ENCODE measurements at places on chromosomes 4 and X.

DNA sequence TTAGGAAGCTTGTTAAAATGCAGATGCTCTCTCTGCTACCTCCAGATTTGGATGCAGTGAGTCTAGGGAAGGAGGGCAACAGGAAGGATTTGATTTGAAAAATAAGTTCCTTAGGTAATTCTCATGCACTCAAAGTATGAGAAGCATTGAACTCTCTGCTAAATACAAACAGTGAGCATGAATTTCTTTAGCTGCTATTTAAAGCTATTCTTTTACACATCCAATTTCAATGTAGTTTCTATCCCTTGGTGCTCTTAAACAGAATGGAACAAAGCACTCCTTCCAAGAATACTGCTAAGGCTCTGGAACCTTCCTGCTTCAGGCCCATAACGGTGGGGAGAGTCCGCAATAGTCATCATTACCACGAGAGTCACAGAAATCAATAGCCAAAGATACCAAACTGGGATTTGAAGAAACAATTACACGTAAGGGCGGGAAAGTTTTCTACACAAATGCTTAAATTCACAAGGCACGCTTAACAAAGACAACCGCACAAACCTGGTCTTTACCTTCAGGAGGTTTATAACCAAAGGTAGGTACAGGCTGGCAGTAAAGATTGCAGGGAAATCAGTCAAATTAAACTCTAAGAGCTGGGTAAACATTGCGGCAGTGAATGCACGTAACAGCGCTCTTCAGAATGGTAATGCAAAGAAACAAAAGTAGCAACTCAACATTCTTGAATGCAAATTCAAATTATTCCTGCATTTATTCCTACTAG lies 123.2 kb upstream of the NAP1L5 start:
- DNase-seq: no peak

- no peak for DNase-seq
Measured at GRCh38 chr4:147837435-147837834, 105.5 kb downstream of the ARHGAP10 start.

DNA sequence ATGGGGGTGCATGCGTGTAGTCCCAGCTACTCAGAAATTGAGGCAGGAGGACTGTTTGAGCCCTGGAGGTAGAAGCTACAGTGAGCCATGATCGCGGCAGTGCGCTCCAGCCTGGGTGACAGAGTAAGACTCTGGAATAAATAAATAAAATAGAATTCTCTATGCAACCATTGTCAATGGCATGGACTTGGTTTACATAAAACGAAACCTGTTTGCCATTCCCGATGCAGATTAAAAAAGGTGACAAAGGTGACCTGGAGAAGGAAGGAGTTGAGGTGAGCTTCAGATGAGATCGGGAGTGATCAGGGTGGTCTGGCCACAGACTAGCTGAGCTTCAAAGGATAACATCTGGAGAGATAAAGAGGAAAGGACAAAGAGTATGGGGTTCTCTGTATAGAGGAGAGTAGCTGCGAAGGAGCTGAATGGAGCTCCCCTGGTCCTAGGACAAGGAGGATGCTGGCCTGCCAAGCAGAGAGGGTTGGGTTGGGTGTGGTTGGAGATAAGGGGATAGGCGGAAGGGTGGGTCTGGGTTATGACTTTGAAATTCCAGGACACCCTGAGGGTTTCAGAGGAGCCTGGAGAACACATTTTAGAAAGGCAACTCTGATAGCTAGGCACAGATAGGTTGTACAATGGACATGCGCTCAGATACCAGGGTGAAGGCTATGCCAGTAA lies 98.6 kb downstream of the RBM47 start:
- DNase-seq: no peak

GRCh38 chr4:115249808-115250207 lies 136.4 kb upstream of the NDST4 start:
- DNase-seq: no peak

DNA sequence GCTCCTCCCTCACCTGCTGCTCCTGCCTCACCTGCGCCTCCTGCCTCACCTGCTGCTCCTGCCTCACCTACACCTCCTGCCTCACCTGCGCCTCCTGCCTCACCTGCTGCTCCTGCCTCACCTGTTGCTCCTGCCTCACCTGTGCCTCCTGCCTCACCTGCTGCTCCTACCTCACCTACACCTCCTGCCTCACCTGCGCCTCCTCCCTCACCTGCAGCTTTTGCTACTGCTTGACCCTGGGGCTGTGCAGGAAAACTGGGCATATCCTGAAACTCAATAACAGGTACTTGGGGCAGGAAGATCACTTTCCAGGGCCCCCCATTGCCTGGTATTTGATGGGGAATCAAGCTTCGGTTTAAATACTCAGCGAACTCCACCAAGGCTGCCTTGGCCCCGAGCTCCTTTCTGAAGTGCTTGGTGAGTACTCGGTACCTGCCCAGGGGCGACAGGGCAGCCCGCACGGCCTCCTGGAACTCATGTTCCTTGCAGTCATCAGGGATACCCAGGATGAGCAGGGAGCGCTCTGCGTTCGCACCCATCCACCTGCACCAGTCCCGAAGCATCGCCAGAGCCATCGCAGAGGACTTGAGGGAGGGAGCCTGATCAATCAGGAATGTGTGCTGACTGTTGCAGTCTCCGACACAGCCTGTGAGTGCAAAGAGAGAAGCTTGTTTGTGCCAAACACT lies 2.7 kb downstream of the PNMA6E start:
- no peak for DNase-seq

GRCh38 chr4:185128272-185129119 lies 14.6 kb upstream of the SLC25A4 start:
- no peak for DNase-seq

DNA sequence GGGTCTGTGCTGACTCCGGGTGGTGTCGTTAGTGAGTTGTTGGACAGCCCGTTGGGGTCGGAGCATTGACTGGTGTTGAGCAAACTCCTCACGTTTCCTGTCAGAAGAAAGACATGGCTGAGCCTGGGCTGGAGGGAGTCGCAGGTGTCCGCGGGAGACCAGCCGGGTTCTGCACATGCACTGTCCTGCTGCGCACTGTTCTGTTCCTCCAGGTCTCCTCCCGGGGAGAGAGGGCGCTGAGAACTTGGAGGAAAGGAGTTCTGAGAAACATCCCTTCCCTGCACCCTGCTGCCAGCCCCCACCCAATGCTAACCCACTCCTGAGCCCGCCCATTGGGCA lies 1.1 kb downstream of the ZNF141 start:
- no peak for DNase-seq

GRCh38 chr4:111011458-111011857 lies 388.6 kb upstream of the PITX2 start:
- DNase-seq: no peak

DNA sequence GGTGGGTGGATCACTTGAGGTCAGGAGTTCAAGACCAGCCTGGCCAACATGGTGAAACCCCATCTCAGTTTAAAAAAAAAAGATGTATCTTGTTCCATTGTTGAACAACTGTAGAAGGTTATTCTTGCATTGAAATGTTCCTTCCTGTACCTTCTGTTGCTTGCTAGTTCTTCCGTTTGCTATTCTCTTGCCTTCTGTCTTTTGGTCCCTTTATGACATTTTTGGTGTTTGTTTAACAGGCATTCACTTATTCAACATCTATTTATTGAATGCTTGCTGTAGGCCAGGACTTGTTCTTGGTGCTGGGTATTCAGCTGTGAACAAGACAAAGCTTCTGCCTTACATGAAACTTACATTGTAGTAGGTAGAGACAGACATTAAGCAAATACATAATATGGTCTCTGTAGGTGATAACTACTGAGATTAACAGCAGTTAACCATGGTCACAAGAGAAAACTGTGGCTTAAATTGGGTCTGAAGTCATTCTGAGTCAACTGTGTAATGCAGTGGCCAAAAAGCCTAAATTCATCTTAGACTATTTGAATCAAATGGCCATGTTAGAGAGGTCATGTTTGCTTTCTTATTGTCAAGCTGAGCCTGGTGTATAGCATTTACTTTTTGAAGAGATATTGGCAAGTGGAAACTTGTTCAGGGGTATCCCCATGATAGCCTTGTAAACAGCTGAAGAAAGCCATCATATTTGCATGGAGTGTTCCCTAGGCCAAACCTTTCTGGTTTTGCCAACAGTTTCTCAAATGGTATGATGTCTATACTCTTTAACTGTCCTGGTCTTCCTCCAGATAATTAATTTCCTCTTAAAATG lies 35.6 kb downstream of the GAB1 start:
- DNase-seq: no peak

DNA sequence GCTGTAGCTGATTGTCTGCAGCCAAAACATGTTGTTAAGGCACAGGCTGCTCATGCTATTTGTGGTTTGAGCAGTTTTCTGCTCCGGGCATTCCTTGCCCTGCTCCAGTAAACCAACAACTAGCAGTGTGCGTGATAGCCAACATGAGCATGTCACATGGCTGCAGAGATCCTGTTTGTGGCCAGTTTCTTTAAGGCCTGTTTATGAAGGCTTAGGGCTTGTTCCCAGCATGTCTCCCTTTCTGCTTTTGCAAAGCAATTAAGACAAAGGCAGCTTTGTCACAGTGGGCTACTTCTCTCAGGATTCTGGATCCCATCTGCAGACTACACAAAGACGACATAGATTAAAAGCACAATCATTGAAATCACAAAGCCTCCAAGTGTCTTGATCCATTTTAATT lies 160.5 kb downstream of the ZNF518B start:
- no peak for DNase-seq

DNA sequence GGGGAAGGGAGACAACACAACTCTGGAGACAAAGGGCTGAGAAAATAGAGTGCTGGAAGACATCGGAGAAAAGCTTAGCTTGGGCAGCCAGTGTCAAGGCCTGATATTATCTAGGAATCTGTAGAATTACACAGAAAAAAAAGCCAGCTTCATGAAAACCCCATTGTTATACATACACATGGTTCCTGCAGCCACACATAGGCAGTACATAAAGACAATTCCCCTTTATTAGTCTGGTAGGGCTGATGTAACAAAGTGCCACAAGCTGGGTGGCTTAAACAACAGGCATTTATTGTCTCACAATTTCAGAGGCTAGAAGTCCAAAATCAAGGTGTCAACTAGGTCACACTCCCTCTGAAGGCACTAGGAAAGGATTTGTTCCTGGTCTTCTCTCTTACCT lies 503.5 kb downstream of the MID1IP1 start:
- no peak for DNase-seq

- peak; percentile 66 for DNase-seq
Measured at GRCh38 chr4:37603070-37603468, 83.1 kb downstream of the RELL1 start.

- DNase-seq: no peak
Measured at GRCh38 chr4:94843216-94843615, 85.5 kb downstream of the BMPR1B start.

DNA sequence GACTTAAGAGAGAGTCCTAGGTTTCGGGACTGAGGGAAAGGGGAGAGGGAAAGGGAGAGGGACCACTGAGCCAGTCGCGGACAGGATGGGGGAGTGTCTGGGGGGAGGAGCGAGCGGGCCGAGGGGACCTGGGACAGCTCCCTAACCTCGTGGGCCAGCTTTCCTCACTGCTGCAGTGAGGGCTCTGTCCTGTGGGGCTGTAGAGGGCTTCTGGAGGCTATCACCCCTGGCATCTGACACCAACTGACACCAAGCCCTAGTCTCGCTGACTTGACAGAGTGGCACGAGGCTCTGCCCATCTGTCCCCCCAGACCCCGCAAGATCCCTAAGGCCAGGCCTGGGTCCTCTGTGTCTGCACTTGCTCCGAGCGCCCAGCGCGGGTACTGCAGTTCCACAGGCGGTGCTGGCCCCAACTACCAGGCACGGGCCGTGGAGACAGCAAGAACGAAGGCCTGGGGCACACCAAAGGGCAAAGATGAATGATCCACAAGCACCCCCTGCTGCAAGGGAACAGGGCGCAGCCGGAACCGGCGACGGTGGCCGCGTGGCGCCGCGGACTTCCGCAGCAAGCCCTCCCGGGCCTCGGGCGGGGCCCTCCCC lies 465 bp downstream of the HAUS7 start:
- no peak for DNase-seq

GRCh38 chrX:13432414-13433297 lies 112.8 kb upstream of the ATXN3L start:
- no peak for DNase-seq

DNA sequence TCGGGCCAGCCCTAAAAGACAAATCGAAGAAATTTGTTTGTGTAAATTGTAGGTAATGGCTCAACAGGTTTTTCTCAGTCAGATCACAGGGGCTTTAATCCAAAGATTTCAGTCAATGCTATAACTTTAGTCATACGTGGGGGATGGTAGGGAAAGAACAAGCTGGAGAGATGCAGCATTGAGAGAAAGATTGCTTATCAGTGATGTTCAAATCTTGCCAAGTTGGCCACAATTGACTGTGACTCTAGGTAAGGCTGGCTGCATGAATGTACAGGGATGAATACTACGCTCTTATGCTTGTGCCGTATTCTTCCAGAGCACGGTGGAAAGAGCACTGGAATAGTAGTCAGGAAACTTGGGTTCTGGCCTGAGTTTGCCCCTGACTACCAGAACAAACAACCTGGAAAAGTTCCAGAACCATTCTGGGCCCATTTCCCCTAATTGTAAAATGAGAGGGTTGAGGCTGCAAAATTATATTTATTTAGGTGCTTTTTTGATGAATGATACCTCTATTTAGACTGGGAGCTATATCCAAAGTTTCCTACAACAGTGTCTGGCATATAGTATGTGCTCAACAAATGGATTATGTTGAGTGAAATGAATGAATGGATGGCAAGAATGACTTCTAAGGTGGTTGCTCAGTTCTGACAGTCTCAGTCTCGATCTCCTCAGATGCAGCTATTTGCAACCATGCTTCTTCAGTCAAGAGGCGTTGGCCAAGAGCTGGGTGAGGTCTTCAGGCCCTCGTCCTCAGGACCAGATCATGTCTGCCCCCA lies 44.4 kb downstream of the TSC22D3 start:
- no peak for DNase-seq

- no peak for DNase-seq
Measured at GRCh38 chr4:119684463-119684862, 55.9 kb upstream of the PDE5A start.

DNA sequence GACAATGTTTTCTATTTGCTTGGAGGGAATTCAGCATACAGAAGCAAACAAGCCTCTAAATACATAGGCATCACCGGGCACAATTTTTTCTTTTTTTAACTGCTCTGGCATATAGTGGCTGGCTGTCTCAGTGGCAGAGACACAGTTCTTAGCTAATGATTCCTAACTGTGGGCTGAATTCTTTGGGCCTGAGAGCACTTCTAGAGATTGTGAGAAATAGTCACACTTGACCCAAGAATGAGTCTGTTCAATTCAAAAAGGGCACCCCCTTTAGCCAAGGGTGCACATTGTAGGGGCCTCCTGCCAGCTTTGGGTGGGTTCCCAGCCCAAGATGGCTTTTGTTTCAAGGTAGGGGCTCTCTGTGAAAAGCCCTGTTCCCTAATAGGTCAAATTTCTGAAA lies 345.7 kb downstream of the ARHGAP10 start:
- no peak for DNase-seq

GRCh38 chrX:103063191-103063845 lies 653 bp downstream of the BEX1 start:
- DNase-seq: no peak

- no peak for DNase-seq
Measured at GRCh38 chr4:185559915-185560281, 24.6 kb upstream of the PDLIM3 start.

- DNase-seq: no peak
Measured at GRCh38 chr4:136458326-136458725, 1074.0 kb downstream of the PCDH18 start.

All from stimulated activated CD4-positive, alpha-beta T cell treated with anti-CD3 and anti-CD28 coated beads, Interleukin-1b, Interleukin-23, amount 100 ng/mL, for 24 hours (primary cell).